Activated effector memory CD4-positive, alpha-beta T cell treated with anti-CD3 and anti-CD28 coated beads, Interleukin-2, amount 50 U/mL, for 16 hours (primary cell): ENCODE measurements at places on chromosomes 12 and 14.

- DNase-seq = no peak
These were observed 24.7 kb downstream of the PRPF40B start for GRCh38 chr12:49647827-49648711.

GRCh38 chr14:103693515-103693914 lies 21.7 kb downstream of the XRCC3 start:
- DNase-seq = no peak

DNA sequence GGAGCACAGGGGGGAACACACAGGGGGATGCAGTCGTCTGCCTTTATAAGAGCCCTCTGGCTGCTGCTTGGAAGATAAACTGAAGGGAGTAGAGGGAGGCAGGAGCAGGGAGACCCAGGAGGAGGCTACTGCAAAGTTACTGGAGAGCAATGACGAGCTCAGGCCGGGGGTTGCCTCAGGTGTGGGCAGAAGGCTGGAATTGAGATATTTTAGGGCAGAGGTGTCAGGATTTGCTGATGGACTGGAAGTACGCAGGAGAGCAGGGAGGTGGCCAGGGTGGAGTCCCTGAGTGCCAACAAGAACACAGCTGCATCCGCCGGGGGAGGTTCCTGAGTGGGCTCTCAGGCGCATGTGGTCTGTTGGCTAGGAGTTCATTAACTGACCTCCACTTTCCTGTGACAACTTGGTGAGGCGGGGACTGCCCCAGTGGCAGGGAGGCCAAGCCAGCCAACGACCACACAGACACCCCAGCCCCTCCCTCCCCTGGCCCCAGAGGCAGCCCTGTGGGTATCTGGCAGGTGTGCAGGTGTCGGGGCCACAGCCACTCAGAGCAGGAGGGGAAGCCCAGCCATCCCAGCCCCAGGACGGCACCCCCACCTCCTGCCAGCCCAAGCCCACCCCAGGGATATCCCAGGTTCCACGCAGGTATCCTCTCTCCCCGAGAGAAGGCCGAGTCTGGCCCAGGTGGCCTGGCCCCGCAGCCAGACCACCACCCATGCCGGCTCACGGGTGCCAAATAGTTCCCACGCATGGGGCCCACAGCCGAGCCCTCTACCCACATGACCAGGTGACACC lies 85.4 kb downstream of the NCOR2 start:
- no peak for DNase-seq

GRCh38 chr14:101762530-101763101 lies 1.1 kb downstream of the PPP2R5C start:
- no peak for DNase-seq

- no peak for DNase-seq
These were observed 71.3 kb upstream of the PSMA6 start for GRCh38 chr14:35220920-35221319.

DNA sequence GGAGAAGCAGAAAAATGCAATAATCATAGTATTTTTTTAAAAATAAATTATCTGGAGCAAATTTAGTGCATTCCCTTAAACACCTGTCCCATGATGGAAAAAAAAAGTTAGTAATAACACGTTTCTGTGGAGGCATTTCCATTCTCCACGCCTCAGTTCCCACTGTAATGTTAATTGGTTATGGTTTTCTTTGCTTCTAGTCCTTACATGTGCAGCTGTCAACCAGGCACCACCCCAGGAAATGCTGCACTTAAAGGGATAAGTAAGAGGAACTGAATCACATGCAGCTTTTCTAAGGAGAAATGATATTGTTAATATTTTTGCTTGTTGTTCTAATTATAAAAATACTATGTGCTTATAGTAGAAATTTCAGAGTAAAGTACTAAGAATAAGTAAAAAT lies 240.3 kb downstream of the ZFP36L1 start:
- DNase-seq = no peak

- DNase-seq = no peak
These were observed 868.2 kb downstream of the C12orf50 start for GRCh38 chr12:87160848-87161601.

DNA sequence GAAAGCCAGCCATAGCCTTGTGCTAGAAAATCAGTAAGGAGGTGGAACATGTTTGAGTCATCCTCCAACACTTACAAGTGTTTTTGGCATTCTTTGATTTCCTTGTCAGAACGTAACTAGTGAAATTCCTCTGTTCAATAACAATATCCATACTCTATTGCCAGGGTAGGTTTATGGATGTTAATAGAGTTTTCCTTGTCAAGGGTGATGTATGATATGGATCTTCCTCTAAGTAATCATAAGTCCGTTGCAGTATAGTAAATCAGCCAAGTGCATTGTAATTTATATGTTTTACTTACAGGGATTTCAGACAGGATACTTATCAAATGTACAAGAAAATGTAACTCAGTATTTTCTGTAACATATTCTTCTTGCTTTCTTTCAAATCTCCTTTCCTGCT lies 19.4 kb downstream of the NAV3 start:
- no peak for DNase-seq

DNA sequence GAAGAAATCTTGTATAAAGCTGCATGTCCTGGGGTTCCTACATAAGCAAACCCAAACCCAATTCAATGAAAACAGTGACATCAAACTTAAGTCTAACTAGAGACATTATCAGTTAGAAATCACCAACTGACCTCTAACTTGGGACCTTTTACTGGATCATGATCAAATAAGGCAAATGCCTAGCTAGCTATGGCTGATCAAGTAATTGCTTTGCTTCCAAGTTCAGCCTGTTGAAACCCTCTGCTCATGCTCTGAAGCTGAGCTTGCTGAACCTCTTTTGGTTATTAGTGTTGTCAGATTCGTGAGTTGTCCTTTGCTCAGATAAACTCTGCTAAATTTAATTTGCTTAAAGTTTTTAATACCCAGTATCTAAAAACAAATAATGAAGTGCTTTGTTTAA lies 28.9 kb downstream of the ZDHHC17 start:
- DNase-seq = no peak

DNA sequence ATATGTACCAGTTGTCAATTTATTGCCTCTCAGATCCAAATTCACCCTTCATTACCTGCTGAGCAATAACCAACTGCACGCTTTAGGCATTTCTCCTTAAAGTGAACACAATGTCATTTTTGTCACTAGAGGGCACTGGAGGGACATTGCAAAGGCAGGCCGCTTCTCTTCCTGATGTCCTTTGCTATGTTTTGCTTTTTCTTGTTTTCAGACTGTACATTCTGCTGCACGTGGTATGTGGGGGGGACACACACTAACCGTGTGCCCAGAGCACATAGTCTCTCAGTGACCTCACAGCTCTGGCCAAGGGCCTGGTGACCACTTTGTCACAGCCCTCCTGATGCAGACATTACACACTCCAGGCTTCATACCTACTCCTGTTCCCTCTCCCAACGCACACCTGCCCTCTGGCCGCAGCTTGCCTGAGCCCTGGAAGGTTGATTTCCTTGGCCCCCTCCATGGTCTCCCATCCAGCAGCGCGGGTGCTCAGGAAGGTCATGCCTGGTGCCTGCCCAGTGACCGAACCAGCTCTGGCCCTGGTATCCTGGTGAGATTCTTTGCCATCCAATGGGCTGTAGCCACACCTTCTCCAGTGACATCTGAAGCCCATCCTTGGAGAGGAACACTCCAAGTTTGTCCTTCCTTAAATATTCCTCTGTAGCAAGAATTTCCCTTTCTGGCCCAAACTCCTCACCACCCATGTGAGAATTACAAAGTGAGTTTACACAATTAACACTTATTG lies 39.9 kb downstream of the MYO1H start:
- DNase-seq = no peak

DNA sequence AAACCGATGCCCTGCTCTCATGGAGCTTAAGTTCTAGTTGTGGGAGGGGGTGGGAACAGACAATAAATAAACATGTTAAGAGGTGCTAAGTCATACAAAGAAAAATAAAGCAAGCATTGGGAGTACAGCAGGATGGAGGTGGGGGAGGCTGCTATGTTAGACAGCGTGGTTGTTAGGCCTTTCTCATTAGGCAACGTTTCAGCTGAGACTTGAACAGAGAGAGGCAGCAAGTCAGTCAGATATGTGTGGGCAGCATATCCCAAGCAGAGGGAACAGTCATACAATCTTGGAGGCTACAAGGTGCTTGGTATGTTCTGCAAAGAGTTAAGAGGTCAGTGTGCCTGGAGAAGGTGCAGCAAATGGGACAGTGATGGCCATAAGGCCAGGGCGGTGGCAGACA lies 97.7 kb upstream of the CCDC196 start:
- no peak for DNase-seq

GRCh38 chr14:78637489-78637888 lies 467.3 kb downstream of the NRXN3 start:
- DNase-seq = no peak

GRCh38 chr12:51349026-51349425 lies 2.5 kb upstream of the CELA1 start:
- DNase-seq = no peak

DNA sequence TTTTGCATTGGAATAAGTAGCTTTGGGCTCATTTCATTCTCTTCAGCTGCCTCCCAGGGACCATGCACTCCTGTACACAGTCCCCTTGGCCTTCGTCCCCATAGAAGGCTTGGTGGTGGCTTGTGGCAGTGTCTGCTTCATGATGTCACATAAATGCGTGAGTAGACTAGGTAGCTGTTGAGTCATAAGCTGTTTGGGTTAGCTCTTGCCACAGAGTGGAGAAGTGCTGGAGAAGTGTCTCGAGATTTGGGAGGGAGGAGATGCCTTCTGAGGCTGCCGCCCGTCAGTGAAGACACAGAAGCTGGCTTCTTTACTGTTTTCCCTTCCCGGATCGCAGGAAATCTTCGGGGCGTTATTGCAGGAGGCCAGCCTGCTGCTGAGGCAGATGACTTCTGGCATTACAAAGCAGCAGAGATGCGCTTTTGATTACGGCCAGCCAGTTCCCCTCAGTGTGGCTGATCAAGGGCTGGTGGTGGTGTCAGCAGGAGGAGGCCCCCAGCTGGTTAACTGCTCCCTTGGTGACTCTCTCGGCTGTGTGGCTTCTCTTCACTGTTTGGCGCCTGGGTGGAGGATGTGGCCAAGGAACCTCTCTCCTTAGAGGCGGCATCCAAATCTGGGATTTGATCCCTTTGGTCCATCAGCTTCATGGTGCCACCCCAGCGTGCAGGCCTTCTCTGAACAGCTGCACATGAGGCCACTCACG lies 67.6 kb downstream of the AACS start:
- DNase-seq = no peak

- no peak for DNase-seq
These were observed 12.5 kb downstream of the STYK1 start for GRCh38 chr12:10661338-10661737.

GRCh38 chr12:110636516-110636915 lies 22.6 kb downstream of the TCTN1 start:
- no peak for DNase-seq

- DNase-seq = no peak
These were observed 365.7 kb downstream of the LRIG3 start for GRCh38 chr12:58554522-58555157.

DNA sequence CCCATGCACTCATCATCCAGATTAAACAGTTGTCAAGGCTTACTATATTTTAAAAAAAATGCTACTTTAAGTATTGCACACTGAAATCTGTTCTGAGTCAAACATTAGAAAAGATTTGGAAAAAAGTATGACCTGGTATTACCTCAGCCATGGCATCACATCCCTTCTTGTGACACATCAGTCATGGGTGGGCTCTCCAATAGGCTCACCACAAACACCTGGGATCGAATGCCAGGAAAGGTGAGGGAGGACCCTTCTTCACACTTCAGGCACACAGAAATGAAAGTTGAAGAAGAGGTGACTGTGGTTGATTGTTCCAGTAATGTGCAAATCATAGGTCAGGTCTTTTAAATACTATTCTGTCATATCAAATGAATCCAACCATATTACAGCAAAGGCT lies 36.6 kb upstream of the GZMB start:
- no peak for DNase-seq

- DNase-seq = peak; percentile 74
These were observed at the start of gene DNAJC22 for GRCh38 chr12:49346659-49347310. Gene DNAJC22 (plus strand): TSS chr12:49346888. CDS start chr12:49348873, 1,985 bp downstream.

DNA sequence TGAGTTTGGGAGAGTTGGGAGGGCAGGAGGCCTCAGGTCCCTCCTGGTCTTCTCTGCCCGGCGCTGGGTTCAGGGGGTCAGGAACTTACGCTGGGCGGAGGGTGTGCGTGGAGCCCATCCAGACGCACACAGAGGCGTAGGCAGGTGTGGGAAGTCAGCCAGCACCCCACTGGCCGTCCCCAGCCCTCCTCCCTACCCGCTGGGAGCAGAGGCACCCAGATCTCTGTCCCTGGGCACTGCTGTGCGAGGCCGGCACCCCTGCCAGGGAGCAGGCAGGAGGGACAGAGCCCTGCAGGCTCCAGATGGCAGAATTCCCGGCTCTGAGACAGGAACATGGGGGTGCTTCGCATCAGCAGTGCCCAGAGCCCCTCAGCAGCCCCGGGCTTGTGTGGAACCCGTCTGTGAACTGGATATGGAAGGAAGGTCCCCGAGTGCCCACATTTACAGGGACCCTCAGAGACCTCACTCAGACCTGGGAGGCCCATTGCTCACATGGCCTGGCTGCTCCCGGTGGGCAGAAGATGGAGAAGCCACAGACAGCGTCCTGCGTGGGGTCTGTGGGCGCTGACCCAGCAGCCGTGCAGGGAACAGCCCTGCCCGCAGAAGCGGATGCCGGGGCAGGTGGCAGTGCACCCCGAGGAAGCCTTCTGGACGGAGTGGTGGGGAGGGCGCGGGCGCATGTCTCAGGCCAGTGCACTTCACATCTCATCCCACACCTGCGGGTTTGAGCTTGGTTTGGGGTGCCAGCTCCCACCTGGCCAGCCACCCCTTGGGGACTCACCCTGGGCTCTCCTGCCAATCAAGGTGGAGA lies 59.3 kb downstream of the LRCOL1 start:
- DNase-seq = no peak

DNA sequence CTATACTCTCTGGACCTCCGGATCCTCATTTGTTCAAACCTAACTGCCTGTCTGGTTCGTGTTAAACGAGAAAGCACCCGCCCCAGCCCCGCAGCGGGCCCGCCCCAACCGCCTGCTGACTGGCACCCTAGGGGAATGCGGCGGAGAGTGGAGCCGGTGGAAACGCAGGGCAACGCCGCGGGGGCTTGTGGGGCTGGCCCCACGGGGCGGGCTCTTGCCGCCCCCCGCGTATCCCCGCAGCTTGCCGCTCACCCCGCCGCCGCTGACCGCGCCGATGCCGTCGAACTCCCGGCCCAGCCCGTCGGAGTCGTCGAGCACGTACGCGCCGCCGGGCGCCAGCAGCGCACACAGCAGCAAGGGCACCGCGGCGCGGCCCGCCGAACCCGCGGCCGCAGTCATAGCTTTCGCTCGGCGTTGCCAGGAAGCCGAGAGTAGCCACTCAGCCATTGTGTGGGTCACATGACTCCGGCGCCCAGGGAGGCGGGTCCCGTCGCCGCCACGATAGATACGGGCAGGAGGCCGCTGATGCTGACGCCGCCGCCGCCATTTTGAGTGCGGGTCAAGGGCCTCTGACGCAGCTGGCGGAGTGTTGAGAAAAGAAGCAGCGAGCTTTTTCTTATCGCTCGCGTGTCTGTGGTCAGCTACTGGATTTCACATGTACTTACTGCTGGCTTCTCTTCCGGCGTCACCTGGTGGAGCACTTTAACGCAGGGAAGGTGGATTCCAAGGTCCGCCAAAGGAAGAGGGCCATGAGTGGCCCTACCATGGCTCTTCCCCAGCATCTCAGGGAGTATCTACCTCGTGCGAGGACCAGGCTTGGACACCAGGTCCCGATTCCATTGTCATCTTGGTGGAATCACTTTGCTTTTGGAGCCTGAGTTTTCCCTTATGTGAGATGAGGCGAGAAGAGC lies at the start of gene GALC:
Gene GALC, minus strand, starts transcription at position 465 of the 911 bp plus-strand sequence. Its CDS starts 18 bp downstream, at position 447.
- DNase-seq = peak; percentile 98

- no peak for DNase-seq
These were observed 35.3 kb downstream of the MIPOL1 start for GRCh38 chr14:37232907-37233481.
